NCI-H1436 (cell line): ENCODE measurements at places on chromosomes 2 and 18.

DNA sequence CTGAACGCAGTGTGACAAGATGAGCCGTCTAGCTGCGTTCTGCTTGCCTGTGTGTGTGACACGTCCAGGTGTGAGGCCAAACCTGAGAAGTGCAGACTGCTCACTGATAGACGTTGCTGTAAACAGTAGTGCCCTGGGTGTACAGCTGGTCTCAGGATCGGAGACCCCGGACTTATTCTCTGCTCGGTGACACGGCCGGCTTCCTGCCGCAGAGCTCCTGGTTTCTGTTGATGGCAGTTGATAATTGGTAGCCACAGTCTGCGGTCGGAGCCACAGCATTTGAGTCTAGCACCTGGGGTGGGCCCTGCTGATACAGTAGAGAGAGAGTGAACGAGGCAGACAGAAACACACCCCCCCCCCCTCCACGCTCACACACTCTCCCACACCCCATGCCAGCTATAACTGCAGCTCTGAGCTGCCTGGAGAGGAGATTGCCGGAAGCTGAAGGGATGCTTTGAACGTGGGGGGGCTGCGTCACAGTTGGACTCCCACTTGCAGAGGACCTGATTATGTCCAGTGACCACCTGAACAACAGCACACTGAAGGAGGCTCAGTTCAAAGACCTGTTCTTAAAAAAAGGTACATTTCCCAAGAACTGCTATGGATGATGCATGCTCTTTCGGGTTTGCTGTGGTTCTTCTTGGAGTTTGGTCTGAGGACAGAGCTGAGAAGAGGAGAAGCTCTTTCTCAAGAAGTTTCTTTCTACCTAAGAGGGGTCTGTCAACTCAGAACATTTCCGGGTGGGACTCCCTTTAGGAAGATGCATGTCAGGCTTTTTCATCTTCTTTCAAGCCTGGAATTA is 114.0 kb downstream of the FAM210A start:
- DNase-seq: no peak

DNA sequence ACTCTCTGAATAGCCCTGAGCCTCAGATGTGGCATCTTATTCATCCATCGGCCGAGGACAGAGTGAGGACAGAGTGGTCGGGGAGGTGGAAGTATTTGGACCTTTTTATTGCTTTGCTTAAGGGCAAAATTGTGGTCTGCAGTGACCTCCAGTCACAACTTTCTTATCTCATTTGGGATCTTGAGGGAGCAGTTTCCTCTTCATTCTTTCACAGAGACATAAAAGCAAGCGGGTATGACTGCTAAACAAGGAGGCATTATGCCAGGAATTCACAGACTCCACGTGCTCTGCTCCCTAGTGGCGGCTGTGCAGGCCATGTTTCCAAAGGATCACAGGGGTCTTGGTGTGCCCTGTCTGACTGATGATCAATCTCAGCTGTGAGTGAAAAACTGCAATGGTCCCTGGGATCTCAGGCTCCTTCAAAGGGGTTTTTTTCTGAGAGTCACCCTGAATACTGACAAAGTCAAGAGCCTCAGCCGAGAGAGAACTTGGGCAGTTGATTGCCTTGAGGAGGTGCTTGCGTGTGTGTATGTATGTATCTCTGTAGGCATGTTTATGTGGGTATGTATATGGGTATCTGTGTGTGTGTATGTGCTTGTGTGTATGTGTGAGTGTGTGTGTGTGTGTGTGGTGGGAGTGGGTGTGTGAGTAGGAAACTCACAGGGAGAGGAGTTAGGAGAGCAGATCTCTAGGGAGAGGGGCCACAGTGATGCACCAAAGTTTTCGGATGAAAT is 47.7 kb downstream of the RAPGEF4 start:
- DNase-seq: no peak

DNA sequence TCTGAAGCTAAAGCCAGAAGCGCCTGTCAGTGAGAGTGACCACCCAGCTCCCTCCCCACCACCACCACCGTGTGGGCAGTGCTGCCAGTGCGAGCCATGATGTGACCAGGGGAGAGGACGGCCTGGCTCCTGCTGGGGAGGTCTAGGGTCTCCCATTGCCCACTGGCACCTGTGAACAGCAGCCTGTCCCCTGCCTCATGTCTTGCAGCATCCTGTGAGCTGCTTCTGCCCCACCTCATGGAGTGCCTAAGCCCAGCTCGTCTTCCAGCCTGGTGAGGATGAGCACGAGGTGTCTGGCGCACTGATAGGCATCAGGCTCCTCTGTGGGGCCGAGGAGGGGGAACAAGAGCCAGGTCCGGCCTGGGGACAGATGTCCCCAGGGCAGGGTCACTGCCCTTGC is 61.4 kb downstream of the FAM168B start:
- DNase-seq: no peak

DNA sequence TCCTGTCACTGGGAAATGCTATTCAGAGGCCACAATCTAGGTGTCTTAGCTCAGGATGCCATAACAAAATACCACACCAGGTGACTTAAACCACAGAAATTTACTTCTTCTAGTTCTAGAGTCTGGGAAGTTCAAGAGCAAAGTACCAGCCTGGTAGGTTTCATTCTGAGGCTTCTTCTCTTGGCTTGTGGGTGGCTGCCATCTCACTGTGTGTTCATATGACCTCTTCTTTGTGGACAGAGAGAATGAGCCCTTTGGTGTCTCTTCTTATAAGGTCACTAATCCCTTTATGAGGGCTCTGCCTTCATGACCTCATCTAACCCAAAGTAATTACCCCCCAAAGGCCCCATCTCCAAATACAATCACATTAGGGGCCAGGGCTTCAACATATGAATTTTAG is 57.3 kb downstream of the RHOB start:
- no peak for DNase-seq

GRCh38 chr2:72886505-72887031 is 640 bp upstream of the SPR start:
- no peak for DNase-seq

DNA sequence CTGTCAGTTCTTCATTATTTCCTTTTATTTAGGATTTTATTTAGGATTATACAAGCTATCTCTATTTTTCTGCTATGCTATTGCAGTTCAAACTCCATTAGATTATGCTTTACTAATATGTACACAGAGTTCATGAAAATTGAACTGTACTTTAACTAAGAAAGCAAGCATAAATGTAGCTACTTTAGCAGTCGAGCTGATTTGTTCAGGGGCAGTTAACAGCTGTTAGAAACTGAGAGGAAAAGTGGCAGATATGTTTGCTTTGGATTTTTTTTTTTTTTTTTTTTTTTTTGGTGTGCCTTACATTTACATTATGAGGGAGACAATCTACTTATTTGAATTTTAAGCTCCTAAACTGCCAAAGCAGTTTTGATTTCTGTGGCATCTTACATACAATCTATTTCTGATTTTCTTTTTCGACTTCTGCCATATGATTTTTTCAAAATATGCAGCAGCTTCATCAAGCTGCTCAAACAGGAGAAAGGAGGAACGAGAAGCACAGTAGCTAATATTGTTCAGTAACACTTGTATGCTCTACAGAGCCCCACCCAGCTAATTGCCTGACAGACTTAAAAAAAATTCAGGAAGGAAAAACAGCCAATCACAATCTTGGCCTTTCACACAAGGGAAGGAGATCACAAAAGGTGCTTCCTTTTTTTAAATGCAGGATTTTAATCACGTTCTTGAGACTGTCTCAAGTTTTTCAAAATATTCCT is 233.4 kb upstream of the SIX3 start:
- DNase-seq: peak; percentile 77

DNA sequence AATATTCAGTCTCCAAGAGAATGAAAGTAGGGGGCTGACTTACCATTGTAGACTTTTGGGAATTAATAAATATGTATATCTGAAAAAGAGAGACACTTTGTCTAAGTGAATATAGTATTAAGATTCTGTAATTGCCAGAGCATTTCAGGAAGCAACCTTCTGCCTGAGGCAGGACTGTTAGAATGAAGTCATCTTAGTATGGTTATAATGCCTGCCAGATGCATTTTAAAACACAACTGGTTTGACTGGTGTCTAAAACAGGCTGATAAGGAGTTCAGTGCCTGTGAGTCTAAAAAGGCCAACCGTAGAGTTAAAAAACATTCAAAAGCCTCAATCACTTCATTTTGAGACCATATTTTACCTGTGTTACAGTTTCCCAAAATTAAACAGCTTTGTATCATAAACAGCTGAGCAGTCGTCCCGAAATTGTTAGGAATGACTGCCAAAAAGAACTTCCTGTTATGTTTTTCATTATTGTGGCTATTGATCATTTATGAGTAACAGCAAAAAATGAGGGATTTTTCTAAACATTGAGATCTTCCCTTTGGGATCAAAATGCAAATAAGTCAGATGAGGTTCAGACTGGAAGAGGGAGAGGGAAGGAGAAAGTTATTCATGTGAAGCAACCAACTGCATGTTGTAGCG is 443.9 kb downstream of the PID1 start:
- no peak for DNase-seq

DNA sequence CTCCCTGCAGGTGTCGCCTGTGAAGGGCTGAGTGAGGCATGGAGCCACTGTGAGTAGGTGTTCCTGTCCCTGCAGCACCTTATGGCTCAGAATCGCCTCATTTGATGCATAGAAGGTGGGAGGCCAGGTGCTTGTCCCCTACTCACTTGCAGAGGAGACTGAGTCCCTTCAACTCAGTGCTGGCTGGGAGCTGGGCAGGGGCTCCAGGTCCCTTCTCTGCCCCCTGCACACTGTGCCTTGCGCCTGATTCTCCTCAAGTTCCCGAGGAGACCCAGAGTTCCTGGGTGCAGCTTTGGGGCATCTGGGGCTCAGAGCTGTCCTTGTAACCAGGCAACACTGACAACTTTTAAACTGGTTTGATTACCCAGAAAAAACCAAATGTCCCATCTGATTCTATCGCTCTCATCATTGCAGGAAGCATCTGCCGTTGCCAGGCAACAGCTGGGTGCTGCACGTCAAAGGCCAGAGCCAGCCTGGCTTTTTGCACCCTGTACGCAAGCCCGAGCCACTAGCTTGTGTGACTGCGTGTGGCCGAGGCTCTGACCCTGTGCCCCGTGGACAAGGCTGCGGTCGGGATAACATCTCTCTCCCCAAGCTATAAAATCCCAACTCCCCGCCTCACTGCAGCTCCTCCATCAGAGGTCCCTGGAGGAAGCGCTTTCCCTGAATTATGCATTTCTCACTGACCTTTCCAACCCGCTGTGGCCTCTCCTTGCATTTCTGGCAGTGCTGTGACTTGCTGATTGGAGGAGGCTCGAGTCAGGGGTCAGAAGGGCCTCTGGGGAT is 130.8 kb upstream of the HDAC4 start:
- no peak for DNase-seq

DNA sequence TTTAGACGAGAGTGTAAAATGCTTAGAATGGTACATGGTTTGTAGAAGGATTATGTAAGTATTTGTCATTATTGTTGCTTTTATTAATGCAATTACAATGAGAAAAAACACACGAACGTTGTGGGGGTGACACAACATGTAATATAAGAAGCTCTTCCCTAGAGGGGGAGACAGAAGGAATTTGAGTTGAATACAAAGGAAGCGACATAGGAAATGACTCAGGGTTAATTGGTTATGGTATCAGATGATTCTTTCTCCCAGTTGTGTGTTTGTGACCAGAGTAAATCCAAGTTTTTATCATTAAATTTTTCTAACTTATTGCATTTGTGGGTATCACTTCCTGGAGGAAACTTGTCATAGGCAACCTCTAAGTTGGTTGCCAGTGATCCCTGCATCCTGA is 625.6 kb upstream of the CDH2 start:
- DNase-seq: no peak

DNA sequence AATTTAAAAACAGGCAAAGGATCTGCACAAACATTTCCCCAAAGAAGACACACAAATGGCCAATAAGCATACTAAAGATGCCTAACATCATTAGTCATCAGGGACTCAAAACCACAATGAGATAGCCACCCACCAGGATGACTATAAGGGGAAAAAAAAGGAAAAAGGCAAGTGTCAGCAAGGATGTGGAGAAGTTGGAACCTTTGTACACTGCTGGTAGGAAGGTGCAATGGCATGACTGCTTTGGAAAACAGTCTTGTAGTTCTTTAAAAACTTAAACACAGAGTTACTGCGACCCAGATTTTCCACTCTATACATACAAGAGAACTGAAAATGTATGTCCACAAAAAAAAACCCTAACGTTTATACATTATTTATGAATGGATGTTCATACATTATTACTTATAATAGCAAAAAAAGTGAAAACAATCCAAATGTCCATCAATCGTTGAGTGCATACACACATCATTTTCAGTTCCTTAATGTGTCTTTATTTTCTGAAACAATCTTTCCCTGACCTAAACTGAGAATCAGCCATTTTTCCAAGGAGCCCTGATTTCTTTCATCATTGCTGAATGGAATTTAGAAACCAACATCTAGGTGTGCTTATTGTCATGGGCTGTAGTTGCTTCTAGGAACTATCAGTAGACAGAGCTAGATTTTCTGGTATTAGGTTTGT is 64.7 kb upstream of the TLK1 start:
- no peak for DNase-seq
